Caco-2 (cell line): ENCODE measurements at places on chromosomes 3 and 15.

DNA sequence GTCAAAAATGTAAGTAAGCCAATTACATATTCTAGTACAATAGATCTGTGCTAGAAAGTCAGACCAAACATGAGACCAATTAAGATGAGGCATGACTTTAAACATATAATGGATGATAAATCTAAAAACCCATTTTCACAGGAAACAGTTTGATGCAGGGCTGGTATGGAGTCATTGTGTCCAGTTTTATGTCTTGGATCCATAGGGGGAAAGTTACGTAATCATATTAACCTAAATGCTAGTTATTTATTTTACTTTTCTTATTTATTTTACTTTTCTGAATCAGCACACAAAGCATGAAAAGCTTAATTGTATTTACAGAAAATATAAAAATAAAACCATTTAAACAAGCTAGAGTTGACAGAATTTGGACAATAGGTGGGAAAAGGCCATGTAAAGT lies 26.3 kb upstream of the TMCC1 start:
- no peak for DNase-seq

- no peak for DNase-seq
These were observed 184.7 kb upstream of the TTC14 start for GRCh38 chr3:180417241-180417640.

DNA sequence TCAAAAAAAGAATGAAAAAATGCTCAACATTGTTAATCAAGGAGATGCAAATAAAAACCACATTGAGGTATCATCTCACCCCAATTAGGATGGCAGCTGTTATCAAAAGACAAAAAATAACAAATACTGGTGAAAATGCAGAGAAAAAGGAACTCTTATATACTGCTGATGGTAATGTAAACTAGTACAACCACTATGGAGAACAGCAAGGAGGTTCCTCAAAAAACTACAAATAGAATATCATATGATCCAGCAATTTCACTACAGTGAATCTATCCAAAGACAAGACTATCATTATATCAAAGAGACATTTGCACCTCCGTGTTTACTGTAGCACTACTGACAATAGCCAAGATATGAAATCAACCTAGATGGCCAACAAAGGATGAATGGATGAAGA lies 58.4 kb downstream of the PEAK1 start:
- DNase-seq = no peak

DNA sequence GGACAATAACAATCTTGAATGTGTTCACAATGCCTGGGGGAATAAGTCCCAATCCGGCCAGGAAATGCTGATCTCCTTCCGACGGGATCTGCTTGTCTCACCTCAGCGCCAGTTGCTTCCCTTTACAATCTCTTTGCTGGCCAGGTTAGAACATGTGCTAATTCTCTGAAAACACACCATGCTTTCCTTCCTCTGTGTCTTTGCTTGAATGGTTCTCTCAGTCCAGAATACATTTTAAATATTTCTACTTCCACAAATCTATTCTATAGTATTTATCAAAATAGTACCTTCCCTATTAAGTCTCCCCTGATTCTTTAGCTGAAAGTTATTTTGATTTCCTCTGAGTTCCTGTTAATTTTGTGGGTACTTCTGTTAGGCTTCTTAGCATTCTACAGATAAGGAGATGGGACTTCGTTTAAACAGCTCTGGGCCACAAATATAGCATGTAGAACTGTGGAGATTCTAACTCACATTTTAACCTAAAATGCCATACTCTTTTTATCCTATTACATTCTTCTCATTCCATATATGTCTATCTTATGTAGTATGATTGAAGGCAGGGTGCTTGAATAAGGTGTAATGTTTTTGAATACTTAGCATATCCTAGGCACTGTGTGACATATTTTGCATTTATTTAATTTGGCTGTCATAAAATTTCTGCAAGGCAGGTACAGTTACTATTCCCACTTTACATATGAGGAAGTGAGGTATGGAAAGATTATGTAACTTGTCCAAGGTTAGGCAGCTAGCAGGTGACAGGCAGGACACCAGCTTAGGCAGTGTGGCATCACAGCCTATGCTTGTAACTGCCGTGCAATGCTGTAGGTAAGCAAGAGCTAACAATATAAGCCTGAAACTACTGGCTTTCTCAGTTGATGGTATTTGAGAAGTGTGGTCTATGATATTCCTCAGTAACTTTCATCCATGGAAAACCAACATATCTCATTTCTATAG lies 299.8 kb downstream of the LPP start:
- no peak for DNase-seq

DNA sequence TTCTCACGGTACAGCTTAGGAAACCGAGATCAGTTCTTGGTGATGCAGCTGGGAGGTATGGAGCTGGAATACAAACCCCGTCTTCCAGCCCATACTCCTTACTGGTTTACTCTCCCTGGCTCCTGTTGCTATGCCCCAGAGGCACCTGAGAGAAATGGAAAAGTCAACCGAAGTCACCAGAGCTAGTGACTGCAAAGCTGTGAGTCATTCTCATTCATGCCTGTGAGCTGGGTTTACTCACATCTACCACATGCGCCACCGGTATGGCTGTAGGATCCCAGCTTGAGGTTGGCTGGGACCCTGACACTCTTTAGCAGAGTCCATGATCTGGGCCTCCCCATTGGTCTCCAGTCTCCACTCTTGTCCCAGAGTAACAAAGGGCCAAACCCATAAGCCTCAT lies 111.5 kb upstream of the ETV5 start:
- DNase-seq = no peak

- no peak for DNase-seq
These were observed 17.7 kb downstream of the PIF1 start for GRCh38 chr15:64807751-64808222.

GRCh38 chr3:16369276-16369675 lies 104.3 kb downstream of the OXNAD1 start:
- no peak for DNase-seq

- DNase-seq = no peak
These were observed 6.2 kb upstream of the PAK6 start for GRCh38 chr15:40232625-40233070.

- no peak for DNase-seq
These were observed 163.2 kb downstream of the PDZRN3 start for GRCh38 chr3:73461547-73461946.

- no peak for DNase-seq
These were observed 32.8 kb downstream of the FBLN2 start for GRCh38 chr3:13581485-13582365.

- no peak for DNase-seq
These were observed 6.9 kb upstream of the IL16 start for GRCh38 chr15:81189583-81190283.
